ENCODE measurements at places on chromosomes 3 and 15. TPM values are rescaled to one million over a fixed set of nuclear protein-coding genes. Genes with fewer than 3 reads are reported as not detected.

ZNF774 gene
- total RNA-seq = 6.2 TPM

KNL1 gene
- 35.3 TPM for total RNA-seq

GPR87 gene
- total RNA-seq = not detected

OR5K2 gene
- not detected for total RNA-seq

ALPK3 gene
- total RNA-seq = 4.4 TPM

SNTN gene
- total RNA-seq = not detected

CISH gene
- total RNA-seq = 8.6 TPM

COL6A5 gene
- total RNA-seq = not detected

GPR15 gene
- not detected for total RNA-seq

WNT5A gene
- total RNA-seq = 14.4 TPM

CACNA2D3 gene
- 0.34 TPM for total RNA-seq

FHIT gene
- total RNA-seq = 5.2 TPM

PP2D1 gene
- not detected for total RNA-seq

IFT80 gene
- 45.7 TPM for total RNA-seq

DZIP1L gene
- 28.1 TPM for total RNA-seq

DNA sequence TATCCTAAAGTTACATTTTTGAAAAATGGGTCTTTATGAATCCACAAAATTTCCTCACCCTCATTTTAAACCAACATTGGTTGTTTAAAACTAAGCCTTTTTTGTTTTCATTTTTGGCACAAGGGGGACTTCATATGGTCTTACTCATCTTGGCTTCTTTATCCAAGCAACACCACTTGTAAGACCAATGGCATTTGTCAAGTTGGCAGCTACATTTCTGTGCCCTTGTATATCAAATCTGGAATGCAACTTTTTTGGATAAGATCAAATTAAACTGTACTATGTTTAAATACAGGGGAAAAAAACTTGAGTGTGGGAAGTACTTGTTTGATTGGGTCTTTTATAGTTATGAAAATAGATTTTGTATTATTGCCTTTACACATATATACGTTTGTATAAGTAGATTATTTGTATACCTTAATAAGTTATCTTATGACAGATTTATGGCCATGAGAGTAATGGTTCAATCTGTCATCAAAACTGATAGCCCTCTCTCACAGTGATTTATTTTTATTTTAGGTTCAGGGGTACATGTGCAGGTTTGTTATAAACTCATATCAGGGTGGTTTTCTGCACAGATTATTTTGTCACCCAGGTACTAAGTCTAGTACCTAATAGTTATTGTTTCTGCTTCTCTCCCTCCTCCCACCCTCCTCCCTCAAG is 43.4 kb downstream of the GPR160 start:
- DNase-seq = no peak

DNA sequence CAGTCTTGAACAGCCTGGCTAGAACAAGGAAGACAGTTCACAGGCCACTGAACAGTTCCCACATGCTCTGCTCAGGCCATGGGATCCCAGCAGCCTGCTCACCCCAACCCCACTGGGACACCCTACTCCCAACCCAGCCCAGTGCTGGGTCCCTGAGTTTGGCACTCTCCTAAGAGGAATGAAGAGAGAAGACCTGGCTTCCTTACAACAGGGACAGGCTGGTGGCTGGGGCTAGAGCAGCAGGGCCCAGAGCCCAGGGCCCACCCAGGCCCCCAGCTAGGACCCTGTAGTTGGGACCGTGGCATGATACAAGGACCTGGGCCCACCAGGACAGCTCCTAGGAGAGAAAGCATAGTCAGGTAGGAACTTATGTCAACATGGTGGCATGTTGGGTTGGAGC is 43.4 kb downstream of the SEMA3G start:
- DNase-seq = no peak

- no peak for DNase-seq
Observed at GRCh38 chr15:76936671-76937070, 5.1 kb downstream of the RCN2 start.

DNA sequence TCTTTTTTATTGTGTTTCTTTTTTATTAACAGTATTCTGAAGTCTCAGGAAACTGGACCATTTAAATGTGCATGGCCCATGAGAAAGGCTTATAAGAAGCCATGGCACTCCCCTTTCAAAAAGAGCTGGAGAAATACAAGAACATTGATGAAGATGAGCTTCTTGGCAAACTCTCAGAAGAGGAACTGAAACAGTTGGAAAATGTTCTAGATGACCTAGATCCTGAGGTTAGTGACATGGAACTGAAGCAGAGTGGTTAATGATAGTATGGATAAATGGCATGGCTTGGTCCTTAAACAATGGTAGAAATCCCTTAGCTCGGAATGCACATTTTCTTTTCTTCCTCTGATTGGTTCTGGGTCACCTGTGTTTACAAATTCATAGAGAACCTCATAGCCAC is 14.9 kb downstream of the TMOD2 start:
- no peak for DNase-seq

DNA sequence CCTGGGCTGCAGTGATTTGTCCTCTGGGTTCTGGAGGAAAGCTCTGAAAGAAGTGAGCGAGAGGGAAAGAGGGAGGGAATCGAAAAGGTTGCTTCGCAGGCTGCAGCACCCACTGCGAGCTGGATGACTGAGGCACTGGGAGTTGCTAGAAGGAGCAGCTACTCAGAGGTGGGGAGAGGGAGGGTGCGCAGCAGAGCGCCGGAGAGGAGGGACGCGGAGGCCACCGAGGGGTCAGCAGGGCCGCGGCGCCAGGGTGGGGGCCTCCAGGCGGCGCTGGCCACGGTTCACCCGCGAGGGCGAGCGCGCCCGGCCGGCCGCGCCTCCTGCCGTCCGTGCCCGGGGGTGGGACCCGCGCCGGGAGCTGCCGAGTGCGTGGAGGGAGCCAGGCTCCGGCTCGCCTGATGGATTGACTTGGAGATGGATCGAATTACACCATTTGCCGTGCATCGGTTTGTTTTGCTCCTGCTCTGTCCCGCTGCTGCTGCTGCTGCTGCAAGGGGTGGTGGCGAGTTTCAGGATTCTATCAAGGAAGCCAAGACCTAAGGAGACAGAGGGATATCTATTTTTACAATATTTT is at the start of gene SEMA6D:
Gene SEMA6D (plus strand): TSS at position 470 of the 577 bp plus-strand sequence. CDS start 42,294 bp downstream, outside the sequence.
- DNase-seq = peak; percentile 73

- DNase-seq = no peak
Observed at GRCh38 chr3:141415953-141416352, 47.6 kb downstream of the ZBTB38 start.

- no peak for DNase-seq
Observed at GRCh38 chr3:71360180-71360579, 223.3 kb downstream of the FOXP1 start.

GRCh38 chr3:183369117-183369516 is 59.3 kb downstream of the MCF2L2 start:
- DNase-seq = no peak

- DNase-seq = no peak
Observed at GRCh38 chr15:29130951-29131839, 138.4 kb downstream of the NSMCE3 start.

- no peak for DNase-seq
Observed at GRCh38 chr3:111143-112069, 85.2 kb upstream of the CHL1 start.

- DNase-seq = peak; percentile 94
Observed at GRCh38 chr15:69523010-69524001, 70.7 kb downstream of the RPLP1 start.

GRCh38 chr3:98602078-98602678 is 8.8 kb upstream of the CPOX start:
- peak; percentile 8 for DNase-seq

- no peak for DNase-seq
Observed at GRCh38 chr15:58086491-58086890, 21.0 kb upstream of the ALDH1A2 start.

GRCh38 chr3:42652251-42652610 is 1.3 kb upstream of the ZBTB47 start:
- no peak for DNase-seq

GRCh38 chr15:77901921-77902750 is 175.4 kb downstream of the TBC1D2B start:
- DNase-seq = no peak

- no peak for DNase-seq
Observed at GRCh38 chr3:191139736-191140135, 59.3 kb upstream of the OSTN start.

GRCh38 chr3:114506591-114507300 is 212.9 kb downstream of the TIGIT start:
- DNase-seq = no peak

DNA sequence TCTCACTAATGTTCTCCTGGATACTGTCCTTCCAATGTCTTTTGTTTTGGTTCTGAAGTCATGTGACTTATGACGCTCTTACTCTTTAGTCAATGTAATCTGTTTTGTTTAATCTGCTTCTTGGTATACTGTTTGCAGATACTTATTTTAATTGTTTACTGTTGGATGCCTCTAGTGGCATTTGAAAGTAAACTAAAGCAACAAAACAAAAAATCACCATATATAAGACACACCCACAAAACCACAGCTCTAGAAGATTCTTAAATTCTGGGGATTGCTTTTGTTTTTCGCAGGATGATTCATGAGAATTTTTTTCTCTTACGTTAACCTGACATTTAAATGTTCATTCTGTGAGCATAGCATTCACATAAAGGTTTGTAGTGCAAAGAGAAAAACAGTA is 16.8 kb downstream of the SLC25A26 start:
- DNase-seq = no peak

- no peak for DNase-seq
Observed at GRCh38 chr3:34070831-34071585, 272.6 kb downstream of the PDCD6IP start.

GRCh38 chr3:115270849-115271248 is 123.8 kb upstream of the ZBTB20 start:
- DNase-seq = no peak

DNA sequence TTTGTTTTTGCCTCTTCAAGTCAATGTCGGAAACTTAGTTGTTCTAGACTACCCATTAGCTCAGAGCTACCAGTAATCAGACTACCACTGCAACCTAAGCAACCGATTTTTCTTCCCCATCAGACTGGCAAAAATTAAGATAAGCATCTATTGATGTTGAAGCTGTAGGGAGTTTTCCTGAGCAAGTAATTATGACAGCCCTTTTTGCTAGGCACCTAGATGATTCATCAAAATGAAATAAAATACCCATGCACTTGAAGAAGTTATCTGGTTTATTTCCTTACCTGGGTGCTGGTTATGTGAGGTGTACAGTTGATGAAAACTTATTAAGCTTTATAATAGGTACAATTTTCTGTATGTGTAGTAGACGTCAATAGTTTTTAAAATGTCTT is 554 bp upstream of the COMMD4 start:
- DNase-seq = no peak

- DNase-seq = no peak
Observed at GRCh38 chr3:15456321-15456720, 28.9 kb downstream of the EAF1 start.

- DNase-seq = no peak
Observed at GRCh38 chr3:134318166-134318565, 56.1 kb downstream of the AMOTL2 start.

DNA sequence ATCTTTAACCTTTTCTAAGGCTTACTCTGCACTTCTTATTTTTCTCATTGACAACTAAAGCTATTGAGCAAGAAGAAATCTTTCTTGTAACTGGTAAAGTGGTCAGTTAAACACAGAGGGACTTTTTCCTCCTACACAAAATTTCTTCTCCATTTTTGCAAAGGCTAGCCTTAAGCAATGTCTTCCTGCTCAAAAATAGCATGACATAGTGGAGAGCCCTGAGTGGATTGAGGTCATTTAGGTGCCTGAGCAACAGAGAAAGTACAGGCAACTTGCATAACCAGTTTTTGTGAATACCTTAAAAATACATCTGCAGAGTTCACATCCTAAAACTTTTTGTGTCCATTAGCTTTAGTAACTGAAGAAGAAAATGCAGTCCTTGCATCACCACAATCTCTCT is 144.7 kb upstream of the TTC14 start:
- no peak for DNase-seq

- no peak for DNase-seq
Observed at GRCh38 chr3:40751666-40752065, 226.9 kb downstream of the ZNF621 start.

GRCh38 chr15:89898614-89899294 is 5.0 kb upstream of the AP3S2 start:
- DNase-seq = no peak

GRCh38 chr15:66716656-66717020 is 14.6 kb downstream of the SMAD6 start:
- DNase-seq = no peak

DNA sequence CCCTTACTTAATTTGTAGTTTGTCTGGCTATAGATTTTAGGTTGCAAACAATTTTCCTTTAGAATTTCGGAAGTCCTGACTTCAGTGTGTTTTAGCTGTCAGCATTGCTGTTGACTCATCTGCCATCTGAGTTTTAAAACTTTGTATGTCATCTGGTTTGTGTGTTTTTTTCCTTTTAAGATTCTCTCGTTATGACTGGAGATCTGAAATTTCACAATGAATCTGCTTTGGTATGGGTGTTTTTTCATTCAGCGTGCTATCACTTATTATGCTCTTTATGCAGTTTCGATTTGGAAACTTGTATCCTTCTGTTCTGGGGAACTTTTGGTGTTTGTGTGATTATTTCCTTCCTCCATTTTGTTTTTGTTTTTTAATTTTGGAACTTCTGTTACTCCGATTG is 53.7 kb upstream of the ZNF280D start:
- DNase-seq = no peak

- no peak for DNase-seq
Observed at GRCh38 chr3:192621909-192622308, 105.4 kb downstream of the FGF12 start.

DNA sequence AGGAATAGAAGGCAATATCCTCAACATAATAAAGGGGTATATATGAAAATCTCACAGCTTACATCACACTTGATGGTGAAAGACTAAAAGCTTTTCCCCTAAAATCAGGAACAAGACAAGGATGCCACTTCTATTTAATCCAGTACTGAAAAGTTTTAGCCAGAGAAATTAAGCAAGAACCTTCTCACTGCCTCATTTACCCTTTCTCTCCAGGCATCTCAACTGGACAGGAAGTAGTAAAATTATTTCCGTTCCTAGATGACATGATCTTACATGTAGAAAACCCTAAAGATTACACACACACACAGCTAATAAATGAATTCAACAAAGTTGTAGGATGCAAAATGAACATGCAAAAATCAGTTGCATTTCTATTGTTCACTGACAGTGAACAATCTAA is 11.2 kb downstream of the SCAP start:
- no peak for DNase-seq

DNA sequence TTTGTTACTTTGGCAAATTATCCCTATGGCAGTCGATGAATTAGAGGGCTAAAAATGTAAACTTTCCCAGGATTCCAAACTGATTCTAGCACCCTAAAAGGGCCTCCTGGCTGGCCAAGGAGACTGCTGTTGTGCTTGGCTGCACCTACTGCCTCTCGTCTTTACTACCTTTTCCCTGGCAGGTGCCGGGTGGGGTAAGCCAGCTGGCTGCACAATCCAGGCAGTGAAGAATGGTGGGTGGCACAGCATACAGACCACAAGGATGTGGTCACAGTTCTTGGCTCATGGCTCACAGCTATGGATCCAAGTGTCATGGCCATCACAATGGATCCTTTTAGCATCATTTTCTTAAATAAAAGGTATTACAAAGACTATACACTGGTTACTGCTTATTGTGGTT is 20.7 kb upstream of the SLC25A26 start:
- DNase-seq = no peak

- no peak for DNase-seq
Observed at GRCh38 chr3:36397841-36398240, 17.5 kb downstream of the STAC start.
